ENCODE measurements at places on chromosomes 7 and 10.

DNA sequence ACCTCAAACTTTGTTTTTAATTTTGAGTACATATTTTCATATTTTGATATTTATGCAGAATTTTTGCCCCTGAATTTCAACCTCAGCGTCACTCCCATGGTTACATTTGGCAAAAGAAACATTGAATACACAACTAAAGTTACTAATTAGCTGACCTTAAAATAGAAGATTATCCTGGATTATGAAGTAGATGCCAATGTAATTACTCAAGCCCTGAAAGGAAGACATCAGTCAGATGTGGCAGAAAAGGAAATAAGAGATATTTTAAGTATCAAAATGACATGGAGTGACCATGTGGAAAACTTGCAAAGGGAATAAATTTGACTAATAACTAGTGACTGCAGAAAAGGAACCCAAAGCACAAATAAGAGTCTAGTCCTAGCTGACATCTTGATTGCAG is 701.3 kb upstream of the KCND2 start:
- no peak for DNase-seq

DNA sequence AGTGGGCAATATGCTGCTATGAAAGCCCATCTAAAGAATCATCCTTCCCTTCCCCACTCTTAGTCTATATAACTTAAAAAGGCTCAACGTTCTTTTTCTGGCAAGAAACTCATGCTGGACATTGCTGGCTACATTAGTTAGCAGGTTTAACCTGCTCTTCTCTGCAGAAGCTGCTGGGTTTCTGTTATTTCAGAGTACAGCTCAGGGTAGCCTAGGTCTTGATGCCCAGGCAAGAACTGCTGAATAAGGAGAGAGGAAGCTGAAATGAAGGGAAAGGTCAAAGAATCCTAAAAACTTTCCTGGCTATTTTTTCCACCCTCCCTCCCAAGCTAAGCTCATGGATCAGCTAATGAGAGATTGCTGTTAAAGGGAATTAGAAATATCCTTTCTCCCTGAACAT is 79.4 kb downstream of the ANKIB1 start:
- DNase-seq = no peak

DNA sequence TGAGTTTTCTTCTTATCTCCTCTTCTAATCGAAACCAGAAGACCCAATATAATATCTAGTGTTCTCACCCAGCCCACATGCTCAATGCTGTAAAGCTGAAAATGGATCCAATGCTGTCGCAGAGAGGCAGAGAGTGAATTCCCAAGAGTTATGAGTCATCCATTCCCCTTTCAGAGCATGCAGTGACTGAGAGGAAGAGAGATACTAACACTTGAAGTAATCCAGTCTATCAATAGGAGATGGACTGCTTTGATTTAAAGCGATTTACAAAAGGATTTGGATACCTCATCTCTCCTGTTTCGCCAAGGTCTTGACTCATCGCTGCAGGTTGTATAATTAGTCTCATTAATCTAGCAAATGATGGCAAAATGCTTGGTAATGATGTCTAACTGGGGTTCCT is 41.5 kb upstream of the PRKCQ start:
- DNase-seq = no peak

DNA sequence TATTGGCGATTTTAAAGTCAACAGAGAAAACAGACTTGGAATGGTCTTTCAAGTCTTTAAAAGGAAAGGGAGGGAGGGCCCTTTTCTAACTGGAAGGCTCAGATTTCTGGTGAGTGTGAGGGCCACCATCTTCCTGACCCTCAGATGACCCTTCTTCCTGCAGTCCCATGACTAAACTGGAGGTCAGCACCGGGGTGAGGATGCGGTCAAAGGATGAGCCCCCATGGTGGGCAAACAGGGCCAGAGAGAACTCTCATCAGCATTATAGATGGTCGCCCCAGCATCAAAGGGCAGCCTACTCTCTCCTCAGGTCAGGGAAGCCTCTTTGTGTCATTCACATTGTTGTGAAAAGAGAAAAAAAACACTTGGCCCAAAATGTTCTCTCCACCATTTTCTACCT is 219.2 kb downstream of the LRMDA start:
- no peak for DNase-seq

DNA sequence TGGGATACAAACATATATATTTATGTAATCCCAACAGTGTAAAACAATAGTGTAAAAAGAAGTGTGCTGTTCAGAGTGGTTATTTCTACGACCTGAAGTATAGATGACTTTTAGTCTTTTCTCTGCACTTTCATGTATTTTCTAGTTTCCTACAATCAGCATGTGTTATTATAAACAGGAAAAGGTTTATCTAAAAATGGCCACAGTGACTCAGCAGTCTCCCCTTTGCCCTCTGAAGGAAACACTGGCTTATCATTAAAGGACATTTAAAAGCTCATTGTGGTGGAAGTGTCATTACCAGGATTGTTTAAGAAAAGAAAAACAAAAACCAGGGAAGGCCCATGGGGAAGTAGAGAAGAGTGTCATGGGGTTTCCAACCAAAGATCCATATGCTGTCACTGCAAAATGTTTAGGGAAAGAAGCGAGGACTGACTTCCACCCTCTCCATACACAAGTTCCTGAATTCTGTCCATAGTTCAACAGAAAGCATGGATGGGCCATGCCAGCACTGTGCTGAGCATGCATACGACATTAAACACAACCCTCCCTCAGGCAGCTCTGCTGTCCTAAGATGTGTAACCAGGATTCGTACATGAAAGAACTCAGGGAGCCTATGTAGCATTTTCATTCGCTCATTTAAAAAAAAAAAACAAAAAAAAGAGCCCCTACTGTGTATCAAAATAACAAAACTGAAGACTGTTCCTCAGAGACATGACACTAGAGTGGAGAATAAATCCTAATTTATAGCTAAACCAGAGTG is 10.2 kb downstream of the CYREN start:
- DNase-seq = no peak

GRCh38 chr7:91168871-91169829 is 95.1 kb upstream of the FZD1 start:
- DNase-seq = no peak

- no peak for DNase-seq
Observed at GRCh38 chr10:117933036-117933435, 113.7 kb downstream of the RAB11FIP2 start.

GRCh38 chr10:2476812-2477553 is 590.4 kb upstream of the PFKP start:
- DNase-seq = no peak

GRCh38 chr7:138396251-138397070 is 63.6 kb upstream of the TRIM24 start:
- no peak for DNase-seq

DNA sequence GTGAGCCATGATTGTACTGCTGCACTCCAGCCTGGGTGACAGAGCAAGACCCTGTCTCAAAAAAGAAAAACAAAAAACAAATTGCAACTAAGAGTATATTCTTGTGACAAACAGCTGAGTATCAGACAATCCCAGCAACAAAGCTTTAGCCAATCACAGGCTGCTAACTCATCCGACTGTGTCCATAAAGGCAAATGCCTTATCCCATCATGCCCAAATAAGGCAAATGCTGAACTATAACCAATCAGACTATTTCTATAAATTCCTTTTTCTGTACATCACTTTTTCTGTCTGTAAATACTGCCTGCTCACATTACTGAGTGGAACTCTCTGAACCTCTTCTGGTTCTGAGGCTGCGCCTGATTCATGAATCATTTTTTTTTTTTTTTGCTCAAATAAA is 37.5 kb upstream of the TAC1 start:
- no peak for DNase-seq

DNA sequence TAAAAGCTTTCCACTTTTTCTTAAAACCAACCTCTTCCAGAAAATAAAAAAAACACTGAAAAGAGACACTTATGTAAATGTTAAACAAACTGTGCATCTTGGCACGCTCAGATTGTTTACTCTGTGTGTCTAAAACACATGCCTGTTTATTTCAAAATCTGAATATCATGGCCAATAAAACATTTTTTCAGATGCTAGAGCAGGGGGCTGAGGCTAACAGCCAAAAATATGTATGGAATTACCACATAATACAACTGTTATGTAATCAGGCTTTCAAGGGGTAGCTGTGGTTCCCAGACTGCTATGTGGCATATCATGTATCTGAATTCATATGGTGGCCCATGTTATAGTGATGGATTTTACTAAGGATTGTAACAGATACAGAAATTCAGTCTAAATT is 130.4 kb downstream of the HIBADH start:
- no peak for DNase-seq

GRCh38 chr7:101943889-101944600 is 126.6 kb downstream of the CUX1 start:
- DNase-seq = no peak
